ENCODE measurements at places on chromosomes 13 and 19.

DNA sequence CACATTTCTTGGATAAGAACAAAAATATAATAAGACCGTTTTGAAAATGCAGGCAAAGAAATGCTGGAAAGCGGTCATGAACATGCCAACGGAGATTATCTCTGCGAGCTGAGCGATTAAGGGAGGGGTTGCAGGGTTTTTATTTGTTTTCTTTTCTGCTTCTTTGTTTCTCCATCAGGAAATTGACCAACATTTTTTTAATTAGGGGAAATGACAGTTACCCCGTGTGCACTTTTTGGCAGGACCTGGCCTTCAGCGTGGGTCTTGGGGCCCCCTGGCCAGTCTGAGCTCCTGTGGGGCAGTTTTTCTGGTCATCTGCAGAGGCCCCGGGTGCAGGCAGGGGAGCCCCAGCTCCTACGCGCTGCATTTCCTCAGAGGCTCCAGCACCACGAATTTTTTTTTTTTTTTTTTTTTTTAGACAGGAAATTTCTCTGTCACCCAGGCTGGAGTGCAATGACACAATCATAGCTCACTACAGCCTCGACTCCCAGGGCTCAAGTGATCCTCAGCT is 31.3 kb upstream of the HOMER3 start:
- DNase-seq: no peak

- peak; percentile 30 for DNase-seq
These were observed 389.2 kb downstream of the DIAPH3 start for GRCh38 chr13:59774491-59774971.

DNA sequence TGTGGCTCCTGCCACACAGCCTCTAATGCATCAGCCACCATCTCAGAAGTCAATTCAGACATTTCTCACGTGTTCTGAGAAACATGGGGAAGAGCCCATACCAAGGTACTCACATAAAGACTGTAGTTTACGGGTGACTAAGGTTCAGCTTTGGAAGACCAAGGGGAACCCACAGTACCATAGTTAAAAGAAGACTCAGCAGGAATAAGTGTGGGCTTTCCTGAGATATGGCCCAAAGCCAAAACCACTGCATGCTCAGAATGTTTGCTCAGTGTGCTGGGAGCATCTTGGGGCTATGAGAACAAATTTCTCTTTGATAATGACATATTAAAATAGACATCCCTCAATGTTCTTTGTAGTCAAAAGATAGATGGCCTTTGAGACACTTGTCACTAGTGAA is 283.8 kb downstream of the DCT start:
- DNase-seq: no peak

GRCh38 chr13:52128714-52129700 is at the start of gene NEK5:
Gene NEK5 (minus strand): TSS chr13:52129073. CDS start chr13:52127482, 1,591 bp downstream.
- DNase-seq: peak; percentile 85

DNA sequence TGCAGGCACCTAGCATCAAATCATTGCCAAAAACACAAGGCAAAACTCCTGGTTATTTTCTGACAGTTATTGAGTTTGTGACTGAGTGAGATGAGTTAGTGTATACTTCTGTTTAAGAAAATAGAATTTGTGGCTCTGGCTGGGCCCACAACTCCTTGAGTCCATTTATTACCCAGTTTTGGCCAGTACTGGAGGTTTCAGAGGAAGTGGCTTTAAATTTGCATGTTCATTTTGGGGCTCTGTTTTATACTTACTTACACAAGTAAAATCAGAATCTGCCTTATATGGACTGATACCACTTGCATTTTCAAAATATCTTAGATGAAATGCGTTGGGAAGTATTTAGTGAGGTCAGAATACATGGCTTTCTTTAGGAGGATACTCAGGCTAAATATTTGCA is 29.0 kb downstream of the TNFSF11 start:
- no peak for DNase-seq

GRCh38 chr19:51448411-51449016 is 9.7 kb downstream of the SIGLEC8 start:
- no peak for DNase-seq

- no peak for DNase-seq
These were observed 65.9 kb downstream of the CHST8 start for GRCh38 chr19:33687481-33688170.

DNA sequence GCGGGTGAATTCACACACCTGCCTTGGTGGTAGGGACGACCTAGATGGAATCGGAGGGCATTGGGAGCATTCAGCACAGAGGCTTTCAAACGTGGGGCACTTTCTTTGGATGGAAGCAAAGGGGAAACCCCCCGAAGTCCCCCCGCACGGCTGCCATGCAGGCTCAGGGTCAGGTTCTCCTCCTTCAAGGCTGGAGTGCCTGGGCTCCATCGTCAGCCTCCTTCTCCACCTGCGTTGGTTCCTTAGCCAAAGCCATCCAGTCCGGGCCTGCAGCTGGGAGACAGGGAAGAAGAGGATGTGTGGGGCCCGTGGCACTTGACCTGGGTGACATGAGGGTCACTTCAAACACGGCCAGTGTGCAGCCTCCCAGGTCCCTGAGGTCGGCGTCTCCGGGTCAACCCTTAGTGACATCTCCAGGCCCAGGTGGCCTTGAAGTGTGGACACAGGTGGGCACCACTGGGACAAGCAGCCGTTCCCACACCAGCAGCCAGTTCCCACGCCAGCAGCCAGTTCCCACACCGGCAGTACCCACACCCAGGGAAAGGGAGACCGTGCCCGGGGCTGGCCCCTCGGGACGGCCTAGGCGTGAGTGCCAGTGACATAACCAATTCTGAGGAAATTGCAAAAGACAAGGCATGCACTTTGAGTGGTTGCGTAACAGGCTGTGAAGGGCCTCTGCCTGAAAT is 116.0 kb downstream of the SOX1 start:
- DNase-seq: no peak

DNA sequence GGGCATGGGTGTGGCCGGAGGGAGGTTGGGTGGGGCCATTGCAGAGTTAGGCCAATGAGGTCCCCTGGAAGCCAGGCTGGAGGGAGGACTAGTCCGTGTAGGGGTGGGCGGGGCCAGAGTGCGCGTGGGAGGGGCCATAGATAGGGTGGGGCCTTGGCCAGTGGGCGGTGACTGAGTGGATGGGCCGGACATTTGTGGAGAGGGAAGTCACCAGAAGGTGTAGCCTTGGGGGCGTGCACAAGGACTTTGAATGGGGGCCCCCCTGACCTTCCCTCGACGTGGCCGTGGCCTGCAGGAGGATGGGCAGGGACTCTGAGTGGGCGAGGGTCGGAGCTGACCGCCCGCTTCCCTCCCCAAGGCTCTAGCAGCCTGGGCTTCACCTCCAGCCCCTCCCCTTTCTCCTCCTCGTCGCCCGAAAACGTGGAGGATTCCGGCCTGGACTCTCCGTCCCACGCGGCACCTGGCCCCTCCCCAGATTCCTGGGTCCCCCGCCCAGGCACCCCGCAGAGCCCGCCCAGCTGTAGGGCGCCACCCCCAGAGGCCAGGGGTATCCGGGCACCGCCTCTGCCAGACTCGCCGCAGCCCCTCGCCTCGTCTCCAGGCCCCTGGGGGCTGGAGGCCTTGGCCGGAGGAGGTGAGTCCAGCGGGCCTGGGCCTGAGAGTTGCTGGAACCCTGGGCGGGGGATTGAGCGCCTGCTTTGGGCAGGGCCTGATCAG is 16.5 kb upstream of the B3GNT3 start:
- DNase-seq: peak; percentile 45

DNA sequence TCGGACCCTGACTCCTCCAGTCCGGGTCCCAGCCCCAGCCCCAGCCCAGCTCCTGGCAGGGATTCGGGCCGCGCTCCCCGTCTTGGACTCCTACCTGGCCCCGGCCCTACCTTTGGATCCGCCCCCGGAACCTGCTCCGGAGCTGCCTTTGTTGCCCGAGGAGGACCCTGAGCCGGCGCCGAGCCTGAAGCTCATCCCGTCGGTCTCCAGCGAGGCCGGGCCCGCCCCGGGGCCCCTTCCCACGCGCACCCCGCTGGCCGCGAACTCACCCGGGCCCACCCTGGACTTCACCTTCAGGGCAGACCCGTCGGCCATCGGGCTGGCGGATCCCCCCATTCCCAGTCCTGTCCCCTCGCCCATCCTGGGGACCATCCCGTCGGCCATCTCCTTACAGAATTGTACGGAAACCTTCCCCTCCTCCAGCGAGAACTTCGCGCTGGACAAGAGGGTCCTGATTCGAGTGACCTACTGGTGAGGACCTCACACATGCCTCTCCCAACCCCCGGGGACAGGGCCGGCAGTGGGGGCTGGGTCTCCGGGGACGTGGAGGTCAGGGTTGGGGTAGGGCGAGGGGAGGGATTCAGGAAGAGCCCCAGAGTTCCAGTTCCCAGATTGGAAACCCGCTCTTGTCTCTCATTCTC is 732 bp downstream of the SELENOV start:
- DNase-seq: no peak

DNA sequence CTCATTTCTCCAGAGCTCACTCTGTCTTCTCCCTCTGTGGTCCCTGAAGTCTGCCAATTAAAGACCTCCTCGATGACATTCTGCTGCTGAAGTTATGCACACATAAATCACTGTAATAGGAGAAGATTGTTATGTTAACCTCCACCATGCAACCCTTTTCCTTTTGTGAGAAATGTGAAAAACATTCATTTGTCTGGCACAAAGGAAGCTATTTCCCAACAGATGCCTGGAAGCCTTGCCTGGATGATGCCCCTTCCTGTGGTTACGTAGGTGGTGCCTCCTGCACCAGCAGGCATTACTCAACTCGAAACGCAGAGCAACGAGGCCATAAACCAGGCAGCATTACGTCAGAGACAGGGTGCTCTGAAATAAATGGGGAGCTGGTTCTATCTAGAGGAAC is 327.4 kb upstream of the ZNF507 start:
- DNase-seq: no peak

- no peak for DNase-seq
These were observed 12.4 kb upstream of the TINCR start for GRCh38 chr19:5580161-5580571.

GRCh38 chr13:80955501-80955900 is 614.6 kb upstream of the SPRY2 start:
- DNase-seq: no peak

DNA sequence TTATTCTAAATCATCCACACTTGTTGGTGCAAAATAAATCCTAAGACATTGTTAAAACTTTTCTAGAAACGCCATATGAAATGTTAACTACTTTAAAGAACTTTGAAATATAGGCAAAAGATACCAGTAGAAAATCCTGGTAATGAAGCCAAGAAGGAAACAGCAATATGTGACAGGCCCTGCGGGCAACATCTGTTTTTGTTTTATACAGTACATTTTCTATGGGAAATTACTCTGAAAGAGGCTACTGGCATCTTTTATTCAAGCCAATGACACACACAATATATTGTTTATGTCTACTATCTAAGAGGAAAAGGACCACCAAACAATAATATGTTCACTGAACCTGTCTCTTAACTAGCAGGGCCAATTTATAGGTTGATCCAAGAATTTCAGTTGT is 829.7 kb downstream of the PCDH17 start:
- no peak for DNase-seq

DNA sequence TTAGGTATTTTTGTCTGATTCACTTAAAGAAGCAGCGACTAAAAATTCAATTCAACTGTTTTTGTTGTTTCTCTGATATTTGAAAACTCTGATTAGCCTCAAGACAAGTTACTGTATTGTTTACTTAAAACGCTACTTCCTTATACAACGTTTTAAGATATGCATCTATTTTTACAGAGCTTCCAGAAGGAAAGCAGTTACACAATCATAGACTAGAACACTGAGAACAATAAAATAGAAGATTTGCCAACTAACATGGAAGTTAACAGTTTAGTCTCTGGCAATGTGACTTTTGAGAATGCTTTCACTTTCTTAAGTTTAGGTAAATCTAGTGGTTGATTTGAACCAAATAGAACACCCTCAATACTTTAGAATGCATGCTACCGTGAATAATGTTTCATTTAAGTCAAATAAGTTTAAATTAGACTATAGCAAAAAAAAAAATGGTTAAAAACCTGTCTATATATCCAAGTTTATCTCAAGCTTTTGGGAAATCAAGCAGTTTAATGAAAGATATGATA is 614.8 kb downstream of the DACH1 start:
- DNase-seq: no peak

DNA sequence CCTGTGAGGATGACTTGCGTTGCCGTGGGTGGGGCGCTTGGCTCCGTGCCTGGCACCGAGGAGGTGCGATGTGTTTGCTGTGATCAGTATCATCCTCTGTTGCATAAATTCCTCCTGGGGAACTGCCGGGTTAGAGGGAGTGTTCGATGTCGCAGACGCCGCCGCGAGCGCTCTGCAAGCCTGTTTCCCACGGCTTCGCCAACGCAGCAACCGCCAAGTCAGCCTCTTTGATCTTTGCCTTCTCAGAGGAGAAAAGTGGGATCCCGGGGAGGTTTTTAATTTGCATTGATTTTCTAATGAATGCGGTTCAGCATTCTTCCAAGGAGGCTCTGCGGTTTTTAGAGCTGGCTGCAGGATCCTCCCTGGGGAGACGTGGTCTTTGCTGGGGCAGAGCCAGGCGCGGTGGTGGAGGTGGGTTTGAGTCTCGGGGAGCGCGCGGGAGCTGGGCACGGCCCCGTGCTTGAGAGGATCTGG is 7.6 kb downstream of the GPR32 start:
- no peak for DNase-seq

DNA sequence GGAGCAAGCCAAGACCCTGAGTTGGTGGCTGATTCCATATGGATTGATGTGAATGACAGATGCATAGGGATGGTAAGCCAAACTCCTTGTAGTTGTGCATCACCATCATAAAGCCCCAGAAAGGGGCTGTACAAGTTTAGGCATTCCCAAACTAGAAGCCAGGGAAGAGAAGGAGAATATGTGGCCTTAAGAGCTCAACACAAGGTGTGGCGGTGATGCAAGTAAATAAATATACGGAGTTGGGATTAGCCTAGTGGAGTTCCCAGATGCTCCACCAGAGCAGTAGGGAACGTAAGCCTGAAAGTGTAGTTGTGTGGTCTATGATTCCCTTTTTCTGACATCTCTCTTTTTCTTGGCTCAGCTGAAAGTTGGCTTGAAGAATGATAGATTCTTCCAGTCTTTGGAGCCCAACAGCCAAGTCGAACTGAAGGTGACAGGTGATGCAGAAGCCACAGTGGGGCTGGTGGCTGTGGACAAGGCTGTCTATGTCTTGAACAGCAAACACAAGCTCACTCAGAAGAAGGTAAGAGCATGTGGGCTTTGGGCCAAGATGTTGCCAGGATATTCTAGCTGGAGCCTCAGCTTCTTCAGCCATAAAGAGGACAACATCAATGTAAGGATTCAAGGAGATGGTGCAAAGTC is 30.1 kb downstream of the RDH8 start:
- DNase-seq: no peak

DNA sequence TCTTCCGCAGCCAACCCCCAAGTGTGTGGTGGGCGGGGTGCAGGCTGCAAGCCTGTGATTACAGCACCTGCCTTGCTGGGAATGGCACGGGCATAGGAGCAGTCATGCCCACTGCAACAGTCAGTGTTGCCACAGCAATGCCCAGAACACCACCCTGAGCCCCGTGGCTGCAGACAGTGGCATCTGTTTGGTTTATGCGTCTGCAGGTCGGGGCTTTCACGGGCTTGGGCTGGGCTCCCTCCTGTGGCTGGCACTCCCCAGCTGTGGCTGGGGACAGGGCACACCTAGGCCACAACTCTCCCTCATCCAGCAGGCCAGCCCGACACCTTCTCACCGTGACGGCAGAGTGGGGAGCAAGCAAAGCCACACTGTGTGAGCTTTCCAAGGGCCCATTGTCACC is 115.3 kb upstream of the C1QTNF9B start:
- no peak for DNase-seq

- no peak for DNase-seq
These were observed 1.8 kb downstream of the APOC4 start for GRCh38 chr19:44943801-44944249.

- DNase-seq: no peak
These were observed 31.1 kb downstream of the ZC3H4 start for GRCh38 chr19:47082493-47082892.

Data from mesothelial cell of epicardium (in vitro differentiated cells).